ENCODE measurements at places on chromosomes 12 and 14. TPM values are rescaled to one million over a fixed set of nuclear protein-coding genes. Genes with fewer than 3 reads are reported as not detected.

OR4E2 gene
- not detected for total RNA-seq

TPH2 gene
- 2.1 TPM for total RNA-seq

COCH gene
- total RNA-seq, result 36.4 TPM

NPFF gene
- 1.2 TPM for total RNA-seq

RNU4-1 gene
- total RNA-seq, result under 0.01 TPM

IRAK3 gene
- total RNA-seq, result 4.4 TPM

RACGAP1 gene
- total RNA-seq, result 37.8 TPM

ANKRD13A gene
- 31.4 TPM for total RNA-seq

DNM1L gene
- 198 TPM for total RNA-seq

TMEM233 gene
- total RNA-seq, result 0.46 TPM

KRT83 gene
- total RNA-seq, result not detected

TOGARAM1 gene
- total RNA-seq, result 71.3 TPM

ANKS1B gene
- 298 TPM for total RNA-seq

KRT72 gene
- 0.23 TPM for total RNA-seq

PDZRN4 gene
- total RNA-seq, result 60.0 TPM

RNFT2 gene
- total RNA-seq, result 56.3 TPM

BCL11B gene
- 81.0 TPM for total RNA-seq

SCAF11 gene
- 72.2 TPM for total RNA-seq

FGD6 gene
- 17.8 TPM for total RNA-seq

FGFR1OP2 gene
- total RNA-seq, result 44.8 TPM

TRIM9 gene
- 61.4 TPM for total RNA-seq

KCNC2 gene
- 41.5 TPM for total RNA-seq

Data from diencephalon (tissue), 1 donor.